ENCODE measurements at places on chromosomes 7 and 10. TPM values are rescaled to one million over a fixed set of nuclear protein-coding genes. Genes with fewer than 3 reads are reported as not detected.

GRCh38 chr10:49183596-49184542 lies 4.3 kb downstream of the TMEM273 start:
- no peak for DNase-seq

DNA sequence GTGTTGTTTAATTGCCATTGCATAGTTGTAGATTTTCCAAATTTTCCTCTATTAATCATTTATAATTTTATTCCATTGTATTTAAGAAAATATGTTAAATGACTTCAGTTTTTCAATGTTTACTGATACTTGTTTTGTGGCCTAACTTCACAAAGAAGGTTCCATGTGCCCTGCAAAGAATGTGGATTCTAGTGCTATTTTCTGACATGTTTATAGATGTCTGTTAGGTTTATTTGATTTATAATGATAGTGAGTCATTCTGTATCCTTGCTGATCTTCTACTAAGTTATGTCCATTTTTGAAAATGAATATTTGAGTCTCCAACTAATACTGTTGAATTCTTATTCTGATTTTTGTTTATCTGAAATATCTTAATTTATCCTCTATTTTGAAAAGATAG lies 369.0 kb downstream of the MAGI2 start:
- peak; percentile 73 for DNase-seq

- DNase-seq = no peak
These were observed 317.8 kb upstream of the MTPN start for GRCh38 chr7:136294977-136295376.

The FAM20C gene
- total RNA-seq = 143 TPM

DNA sequence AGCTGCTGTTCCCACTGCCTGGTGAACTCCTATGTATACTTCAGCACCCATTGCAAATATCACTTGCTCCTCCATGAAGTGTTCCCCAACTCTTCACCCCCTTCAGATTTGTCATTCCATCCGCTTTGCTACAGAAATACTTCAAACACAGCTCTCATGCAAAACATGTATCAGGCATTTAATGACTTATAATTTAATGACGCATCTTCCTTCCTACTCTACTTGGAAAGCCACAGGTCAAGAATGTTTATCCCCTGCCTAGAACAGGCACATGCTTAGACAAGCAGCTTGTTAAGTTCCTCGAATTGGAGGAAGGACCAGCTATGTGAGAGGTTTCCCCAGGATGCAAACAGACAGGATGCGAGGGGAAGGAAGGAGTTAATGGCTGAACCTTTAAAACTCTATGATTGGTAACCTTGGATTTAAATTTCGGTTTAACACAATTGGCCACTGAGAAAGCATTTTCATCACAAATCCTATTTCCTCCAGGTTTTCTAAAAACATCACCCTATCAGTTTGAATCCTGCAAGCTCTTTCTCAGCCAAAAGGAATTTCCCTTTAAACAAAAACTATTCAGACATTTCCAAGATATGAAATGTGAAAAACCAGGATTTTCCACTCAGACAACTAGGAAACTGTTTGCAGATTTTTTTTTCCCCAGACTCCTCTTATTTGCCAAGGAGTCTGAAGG lies 11.5 kb downstream of the CREB3L2 start:
- DNase-seq = peak; percentile 98

The HOXA2 gene
- 1.7 TPM for total RNA-seq

DNA sequence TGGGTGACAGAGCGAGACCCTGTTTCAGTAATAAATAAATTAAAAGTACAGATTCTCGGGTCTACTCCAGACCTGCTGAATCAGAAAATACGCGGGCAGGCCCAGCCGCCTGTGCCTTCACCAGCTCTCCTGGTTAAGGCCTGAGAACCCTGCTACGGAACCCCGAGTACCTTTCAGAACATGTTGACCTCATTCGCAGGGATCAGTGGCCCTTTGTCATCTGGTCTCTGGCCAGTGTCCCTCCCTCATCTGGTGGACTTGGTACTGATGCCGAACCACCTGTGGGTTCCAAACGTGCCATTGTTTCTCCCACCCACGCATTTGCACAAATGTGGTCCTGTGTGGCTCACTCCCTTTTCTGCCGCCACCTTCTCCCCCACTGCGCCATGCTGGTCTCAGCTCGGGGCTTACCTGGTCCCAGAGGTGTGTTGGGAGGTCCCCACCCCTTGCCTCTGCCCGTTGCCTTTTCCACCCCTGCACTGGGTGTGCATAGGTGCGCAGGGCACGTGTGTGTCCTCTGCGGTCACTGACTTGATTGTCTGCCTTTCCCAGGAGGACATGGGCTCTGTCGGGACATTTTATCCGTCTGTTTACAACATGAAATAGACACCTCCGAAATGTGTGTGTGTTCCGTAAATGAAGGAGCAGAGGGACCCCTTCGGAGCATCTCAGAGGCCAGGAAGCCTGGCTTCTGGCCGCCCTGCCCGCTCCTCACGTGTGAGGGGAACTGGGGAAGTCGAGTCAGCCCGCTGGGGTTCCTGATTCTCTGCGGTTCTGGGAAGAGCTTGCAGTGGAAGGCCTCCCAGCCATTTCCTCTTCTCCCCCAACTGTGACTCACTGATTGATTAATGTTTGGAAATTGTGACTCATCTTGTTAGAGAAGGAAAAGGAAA lies 135.2 kb downstream of the CUX1 start:
- peak; percentile 69 for DNase-seq
